CD4-positive, CD25-positive, alpha-beta regulatory T cell (primary cell): ENCODE measurements at places on chromosomes 5 and 9.

GRCh38 chr9:134167530-134167931 lies 3.2 kb upstream of the RNU6ATAC start:
- DNase-seq = no peak

GRCh38 chr9:126738553-126738952 lies 66.3 kb upstream of the ZBTB43 start:
- no peak for DNase-seq

- no peak for DNase-seq
Measured at GRCh38 chr9:1637401-1637800, 377.7 kb upstream of the SMARCA2 start.

DNA sequence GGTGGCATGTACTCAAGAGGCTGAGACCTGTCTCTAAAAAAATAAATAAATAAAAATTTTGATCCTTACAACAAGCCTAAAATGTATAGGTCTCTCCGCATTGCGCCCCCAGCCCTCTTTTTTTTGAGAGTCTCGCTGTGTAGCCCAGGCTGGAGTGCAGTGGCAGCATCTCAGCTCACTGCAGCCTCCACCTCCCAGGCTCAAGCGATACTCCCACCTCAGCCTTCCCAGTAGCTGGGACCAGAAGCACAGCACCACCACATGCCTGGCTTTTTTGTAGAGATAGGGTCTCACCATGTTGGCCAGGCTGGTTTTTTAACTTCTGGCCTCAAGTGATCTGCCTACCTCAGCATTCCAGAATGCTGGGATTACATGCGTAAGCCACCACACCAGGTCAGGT lies 2.2 kb upstream of the GARIN3 start:
- no peak for DNase-seq

GRCh38 chr5:104171958-104172690 lies 609.5 kb upstream of the NUDT12 start:
- DNase-seq = no peak

DNA sequence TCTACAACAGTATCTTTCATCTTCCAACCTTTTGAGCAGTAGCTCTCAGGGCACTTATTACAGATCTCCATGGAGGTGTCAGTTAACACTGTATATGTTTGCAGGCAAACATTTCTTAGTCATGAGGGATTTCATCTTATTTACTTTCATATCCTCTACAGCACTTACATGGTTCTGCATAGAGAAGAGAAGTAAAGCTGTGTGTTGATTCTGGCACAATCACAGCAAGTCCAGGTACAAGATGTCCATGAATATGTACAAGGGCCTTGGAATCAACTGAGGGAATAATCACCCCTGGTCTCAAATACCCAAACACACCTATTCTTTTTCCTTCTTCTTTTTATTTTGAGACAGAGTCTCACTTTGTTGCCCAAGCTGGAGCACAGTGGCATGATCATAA lies 142.0 kb upstream of the TRPM3 start:
- DNase-seq = no peak

DNA sequence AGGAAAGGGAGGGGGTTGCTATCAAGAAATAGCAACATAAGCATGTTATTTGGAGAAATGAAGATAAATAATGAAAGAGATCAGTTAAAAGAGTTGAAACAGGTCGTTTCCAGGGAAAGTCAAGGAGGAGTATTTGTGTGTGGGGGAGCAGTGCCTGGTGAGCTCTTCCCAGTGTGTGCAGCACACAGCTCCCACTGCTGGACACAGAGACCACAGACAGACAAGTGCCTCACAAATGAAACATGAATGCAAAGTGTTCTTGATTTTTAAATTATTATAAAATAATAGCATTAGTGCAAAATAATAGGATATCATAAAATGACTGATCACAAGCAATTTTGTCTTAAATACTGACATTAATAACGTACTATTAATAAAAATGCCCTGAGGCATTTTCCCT lies 40.8 kb downstream of the LIFR start:
- DNase-seq = no peak

DNA sequence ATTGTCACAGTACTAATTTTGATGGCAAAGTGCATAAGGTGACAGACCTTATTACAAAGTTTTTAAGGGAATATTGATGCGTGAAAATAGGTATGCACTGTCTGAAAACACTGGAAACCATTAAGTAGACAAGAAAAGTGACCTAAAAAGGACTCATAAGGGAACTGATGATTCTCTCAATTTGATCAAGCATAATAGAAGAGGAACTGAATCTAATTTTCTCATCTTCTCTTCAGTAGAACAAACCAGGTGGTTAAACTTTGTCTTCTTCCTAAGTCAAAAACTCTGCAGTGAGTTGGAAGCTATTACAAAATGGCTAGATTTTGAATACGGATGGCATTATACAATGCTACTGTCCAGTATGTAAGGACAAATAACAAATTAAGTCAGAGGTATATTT lies 53.4 kb downstream of the RNF145 start:
- no peak for DNase-seq

DNA sequence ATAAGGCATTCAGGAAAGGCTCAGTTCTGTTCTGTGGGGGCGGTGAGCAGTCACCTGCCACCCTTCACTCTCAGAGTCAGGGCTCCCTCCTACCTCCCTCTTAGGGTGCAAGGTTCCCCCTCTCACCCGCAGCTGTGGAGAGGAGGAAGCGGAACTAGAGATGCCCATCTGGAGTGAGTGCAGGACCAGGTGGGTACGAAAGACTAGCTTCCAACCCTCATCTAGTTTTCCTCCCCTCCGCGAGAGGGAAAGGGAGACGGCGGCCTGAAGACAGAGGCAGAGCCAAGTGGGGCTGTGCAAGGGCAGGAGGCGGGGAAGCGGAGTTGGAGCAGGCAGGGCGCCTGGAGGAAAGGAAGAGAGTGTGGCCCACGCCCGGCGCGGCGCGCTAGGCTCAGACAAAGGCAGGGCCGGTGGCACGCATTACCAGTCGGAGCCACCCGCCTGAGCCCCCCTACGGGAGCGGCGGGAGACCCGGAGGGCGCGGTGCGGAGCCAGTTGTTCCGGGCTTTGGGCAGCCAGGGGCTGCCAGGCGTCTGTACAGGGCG lies 7.3 kb downstream of the PRR7 start:
- no peak for DNase-seq

GRCh38 chr5:150301170-150301505 lies 1.6 kb downstream of the ARSI start:
- no peak for DNase-seq

GRCh38 chr9:73260506-73260905 lies 108.8 kb downstream of the ANXA1 start:
- no peak for DNase-seq

- no peak for DNase-seq
Measured at GRCh38 chr9:117278020-117278419, 136.8 kb downstream of the ASTN2 start.

GRCh38 chr5:151382576-151382975 lies 35.2 kb upstream of the SLC36A2 start:
- no peak for DNase-seq
